ENCODE measurements at places on chromosomes 1 and 21. TPM values are rescaled to one million over a fixed set of nuclear protein-coding genes. Genes with fewer than 3 reads are reported as not detected.

The ESPN gene
- total RNA-seq = 1.0 TPM

- DNase-seq = no peak
These were observed 377.8 kb downstream of the MATN1 start for GRCh38 chr1:30345491-30346130.

The NTRK1 gene
- total RNA-seq = 2.5 TPM

The CFAP107 gene
- not detected for total RNA-seq

DNA sequence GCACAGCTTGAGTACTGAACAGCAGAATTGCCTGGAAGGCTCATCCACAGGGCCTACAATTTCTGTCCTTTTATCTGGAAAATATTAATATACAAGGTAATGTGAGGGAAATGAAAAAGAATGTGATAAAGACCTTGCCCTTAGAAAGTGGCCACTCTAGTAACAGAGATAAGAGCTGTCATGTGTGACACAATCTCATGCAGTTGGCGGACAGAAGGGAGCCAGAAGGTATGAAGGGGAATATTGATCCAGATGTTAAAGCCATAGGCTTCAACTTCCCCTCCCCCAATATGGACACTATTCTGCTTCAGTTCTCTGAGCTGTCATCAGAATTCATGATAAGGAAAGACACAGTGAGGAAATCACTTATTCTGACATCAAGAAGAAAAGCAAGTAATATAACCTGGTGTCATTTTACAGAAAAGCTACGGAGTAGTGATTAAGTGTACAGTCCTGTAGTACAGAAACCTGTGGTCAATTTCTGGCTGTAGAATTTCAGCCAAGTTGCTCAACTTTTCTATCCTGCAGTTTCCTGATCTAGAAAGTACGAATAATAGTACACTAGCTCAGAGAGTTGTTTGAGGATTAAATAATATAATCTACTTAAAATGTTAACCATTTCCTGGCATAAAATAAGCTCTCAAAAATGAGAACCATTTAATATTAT lies 572.1 kb downstream of the DPYD start:
- DNase-seq = no peak

The IGSF21 gene
- total RNA-seq = 1.1 TPM

DNA sequence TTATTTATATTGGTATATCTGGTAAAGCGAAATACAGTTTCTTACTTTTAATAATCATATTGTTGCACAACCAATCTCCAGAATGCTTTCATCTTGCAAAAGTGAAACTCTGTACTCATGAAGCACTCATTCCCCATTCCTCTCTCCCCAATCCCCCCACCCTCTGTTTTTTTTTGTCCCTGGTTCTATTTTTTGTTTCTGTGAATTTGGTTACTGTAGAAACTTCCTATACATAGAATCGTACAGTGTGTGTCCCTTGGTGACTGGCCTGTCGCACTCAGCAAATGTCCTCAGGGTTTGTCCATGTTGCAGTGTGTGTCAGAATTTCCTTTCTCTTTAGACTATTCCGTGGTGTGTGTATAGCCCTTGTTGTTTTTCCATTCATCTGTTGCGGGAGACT lies 7.9 kb upstream of the NLRP3 start:
- DNase-seq = no peak

DNA sequence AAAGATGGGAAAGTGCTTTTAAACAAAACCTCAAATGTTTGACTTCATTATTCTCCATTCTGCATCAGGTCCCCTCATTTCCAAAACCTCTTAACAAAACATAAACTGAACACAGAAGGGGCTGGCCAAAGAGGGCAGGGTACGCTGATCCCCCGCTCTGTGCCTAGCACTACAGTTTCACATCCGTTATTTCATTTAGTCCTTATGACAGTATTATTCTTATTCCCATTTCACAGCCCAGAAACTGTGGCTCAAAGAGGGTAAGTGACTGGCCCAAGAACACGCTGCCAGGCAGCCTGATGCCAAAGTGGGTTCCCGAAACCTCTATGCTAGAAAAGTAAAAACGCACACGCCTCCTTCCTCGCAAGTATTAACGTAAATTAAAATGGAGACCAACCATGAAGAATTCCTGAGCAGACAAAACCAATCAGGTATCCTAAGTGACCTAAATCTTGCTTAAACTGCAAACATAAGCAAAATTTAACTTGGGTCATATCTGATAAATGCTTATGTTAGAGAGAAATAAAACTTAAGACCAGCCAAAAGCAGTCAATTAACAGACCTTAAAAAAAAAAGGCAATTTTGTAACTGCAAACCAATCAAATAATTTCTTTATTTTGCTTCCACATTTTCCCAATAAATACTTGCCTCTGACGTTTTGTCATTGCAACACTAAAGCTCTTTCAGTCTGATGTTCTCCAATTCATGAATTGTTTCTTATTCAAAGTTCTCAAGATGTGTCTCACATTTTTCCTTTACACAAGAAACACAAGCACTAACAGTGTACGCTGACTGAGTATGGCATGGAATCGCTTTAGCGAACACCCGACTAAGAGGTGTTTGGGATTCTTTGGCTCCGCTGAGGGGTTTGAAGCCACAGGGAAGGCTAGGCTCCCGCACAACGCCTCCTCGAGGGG lies 653 bp downstream of the CASP9 start:
- no peak for DNase-seq

DNA sequence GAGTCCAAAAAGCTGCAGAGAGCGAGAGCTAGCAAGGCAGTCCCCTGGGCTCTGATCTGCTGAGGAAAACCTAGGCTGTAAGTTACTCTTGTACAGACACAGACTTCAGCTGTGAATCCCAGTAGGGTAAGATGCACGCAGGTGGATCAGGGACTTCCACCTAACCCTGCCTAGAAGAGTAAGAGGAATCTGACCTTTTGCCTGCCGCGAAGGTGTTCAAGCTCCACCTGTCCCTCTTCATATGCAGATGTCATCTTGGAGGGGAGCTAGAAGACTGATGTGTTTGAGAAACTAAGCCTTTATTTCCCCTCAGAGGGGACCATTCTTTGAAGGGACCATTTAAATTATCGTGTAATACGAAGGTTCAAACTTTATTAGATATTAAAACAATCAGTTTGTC lies 108.6 kb upstream of the USP24 start:
- no peak for DNase-seq
